Activated T-helper 9 cell treated with anti-CD3 and anti-CD28 coated beads, Interleukin-2, amount 50 U/mL, for 16 hours (primary cell): ENCODE measurements at places on chromosomes 5 and 9.

- DNase-seq = no peak
Observed at GRCh38 chr9:130398487-130399240, 46.1 kb upstream of the ASS1 start.

DNA sequence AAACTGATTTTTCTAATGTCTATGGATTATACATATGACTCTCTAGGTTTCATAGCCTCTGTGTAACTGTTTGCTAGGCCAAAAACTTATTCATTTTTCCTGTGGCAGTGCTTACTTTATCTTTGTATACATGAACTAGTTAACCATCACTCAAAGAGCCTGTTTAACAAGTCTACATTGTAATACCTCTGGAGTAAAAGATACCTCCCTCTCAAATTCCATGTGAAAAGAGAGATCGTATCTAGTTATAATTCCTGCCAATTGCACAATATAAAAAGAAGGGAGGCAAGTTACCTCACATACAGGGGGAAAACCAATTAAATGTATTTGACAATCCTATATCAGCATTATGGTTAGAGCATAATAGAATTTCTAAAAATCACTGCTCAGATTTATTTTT, 271.9 kb upstream of the ST8SIA4 start:
- no peak for DNase-seq

- no peak for DNase-seq
Observed at GRCh38 chr5:140574165-140574564, 9.5 kb downstream of the SLC35A4 start.

DNA sequence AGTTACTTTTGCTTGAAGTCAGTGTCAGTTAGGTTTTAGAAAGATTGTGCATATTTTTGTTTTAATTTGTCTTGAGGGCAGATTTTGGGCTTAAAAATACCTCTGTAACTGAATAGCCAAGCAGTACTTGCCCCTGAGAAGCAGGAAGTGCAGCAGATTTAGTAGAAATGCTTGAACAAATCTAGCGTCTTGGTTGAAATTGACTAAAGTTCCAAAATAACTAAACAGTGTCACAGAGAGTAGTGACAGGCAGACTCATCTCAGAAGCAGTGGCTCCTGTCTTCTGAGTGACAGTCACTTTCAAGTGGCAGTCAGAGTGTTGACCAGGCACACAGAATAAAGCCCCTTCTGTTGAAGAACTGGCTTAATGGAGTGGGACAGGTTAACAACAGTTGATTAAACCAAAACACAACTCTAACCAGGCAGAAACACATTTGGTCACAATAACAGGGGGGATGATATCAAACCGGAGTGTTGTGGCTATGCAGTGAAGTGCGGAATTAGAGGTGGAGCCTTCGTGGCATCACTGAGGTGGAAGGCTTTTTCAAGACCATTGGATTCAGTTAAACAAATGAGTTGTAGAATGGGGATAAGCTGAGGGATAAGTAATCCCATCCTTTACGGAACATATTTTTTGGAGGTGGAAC, 29.1 kb downstream of the TRIO start:
- no peak for DNase-seq

- DNase-seq = no peak
Observed at GRCh38 chr5:159620853-159621540, 290.7 kb upstream of the IL12B start.

DNA sequence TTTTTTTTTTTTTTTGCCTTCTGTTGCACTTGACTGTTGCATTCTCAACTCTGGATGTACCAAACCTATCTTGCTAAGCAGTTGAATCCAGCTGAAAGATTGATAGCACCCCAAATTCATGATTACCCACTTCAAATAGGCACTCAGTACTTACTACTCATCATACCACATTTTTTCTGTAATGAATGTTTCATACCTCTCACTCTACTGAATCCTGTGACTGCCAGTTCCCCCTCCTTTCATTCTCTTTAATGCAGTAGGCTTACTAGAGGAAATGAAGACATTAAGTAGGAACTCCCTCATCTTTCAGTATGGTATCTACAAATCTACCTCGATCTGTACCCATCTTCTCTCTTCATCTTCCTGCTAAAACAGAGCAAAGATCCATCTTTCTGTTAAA, 6.8 kb downstream of the INVS start:
- DNase-seq = no peak

DNA sequence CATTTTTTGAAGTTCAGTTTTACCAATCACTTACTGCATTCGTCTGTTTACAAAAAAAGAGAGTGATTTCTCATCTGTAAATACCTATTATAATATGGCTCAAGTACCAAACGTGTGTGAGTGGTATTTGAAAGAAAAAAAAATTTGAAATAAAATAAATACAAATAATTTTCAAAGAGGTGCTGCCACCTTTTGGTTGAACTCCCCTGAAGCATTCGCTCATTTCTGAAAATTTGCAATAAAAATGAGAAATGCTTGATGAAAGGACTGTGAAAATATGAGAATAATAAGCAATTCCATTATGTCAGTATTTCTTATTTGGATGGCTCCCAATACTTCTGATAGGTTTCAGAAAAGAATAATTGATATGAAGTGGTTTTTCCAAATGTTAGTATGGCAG, 409.9 kb downstream of the CTNND2 start:
- DNase-seq = no peak

DNA sequence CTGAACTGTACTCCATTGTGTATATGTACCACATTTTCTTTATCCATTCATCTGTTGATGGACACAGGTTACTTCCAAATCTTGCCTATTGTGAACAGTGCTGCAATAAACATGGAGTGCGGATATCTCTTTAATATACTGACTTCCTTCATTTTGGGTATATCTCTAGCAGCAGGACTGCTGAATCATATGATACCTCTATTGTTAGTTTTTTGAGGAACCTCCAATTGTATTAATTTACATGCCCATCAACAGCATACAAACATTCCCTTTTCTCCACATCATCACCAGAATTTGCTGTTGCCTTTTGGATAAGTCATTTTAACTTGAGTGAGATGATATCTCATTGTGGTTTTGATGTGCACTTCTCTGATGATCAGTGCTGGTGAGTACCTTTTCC, 81.8 kb upstream of the FAM120A start:
- DNase-seq = no peak
